NCI-H69 (cell line): ENCODE measurements at places on chromosomes 11 and 22.

DNA sequence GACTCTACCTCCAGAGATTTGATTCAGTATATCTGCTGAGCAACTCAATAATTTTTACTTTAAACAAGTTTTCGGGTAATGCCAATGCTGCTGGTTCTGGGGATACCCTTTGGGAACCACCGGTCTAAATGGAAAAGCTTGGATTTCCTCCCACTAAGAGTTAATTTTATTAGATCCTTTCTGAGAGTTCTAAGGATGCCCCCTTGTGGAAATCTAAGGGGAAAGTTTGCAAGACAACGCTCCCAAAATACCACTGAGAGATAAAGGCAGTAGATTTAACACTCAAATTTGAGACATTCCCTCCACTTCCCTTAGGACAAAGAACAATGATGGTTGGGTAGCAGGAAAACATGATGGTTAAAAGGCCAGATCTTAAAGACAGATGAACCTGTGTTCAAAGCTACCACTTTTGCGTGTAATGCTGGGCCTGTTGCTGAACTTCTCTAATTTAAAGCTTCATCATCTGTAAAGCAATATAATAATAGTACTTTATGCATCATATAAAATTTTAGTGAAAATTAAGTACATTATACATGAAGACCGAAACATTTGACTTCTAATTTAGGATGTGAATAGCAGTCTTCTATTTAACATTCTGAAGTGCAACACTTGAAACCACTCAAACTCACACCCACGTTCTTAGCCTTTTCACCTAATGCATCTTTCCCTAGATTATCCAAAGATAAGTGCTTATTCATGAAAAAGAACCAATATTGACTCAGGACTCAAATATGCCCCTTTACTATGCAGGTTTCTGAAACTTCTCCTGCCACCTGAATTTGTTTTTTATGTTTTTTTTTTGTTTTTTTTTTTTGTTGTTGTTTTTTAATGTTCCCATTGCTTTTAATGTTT lies 110.1 kb upstream of the LUZP2 start:
- DNase-seq = peak; percentile 79

GRCh38 chr11:117921893-117922292 lies 7.3 kb downstream of the TMPRSS13 start:
- no peak for DNase-seq

DNA sequence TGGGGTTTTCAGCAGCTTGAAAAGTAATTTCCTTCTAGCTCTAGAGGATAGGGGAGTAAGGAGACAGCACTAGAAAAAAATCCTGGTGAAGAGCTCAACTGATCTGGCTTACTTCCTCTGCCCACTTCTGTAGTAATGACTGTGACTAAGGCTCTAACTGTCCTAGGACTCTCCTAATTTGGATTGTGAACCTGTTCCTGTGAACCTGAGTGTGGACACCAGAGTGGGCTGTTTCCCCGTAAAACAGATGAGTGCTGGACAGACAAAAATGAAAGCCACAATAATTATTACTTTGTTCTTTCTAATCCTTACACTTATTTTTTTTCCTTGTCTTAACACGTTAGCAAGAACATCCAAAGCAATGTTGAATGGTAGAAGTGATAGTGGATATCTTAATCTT lies 154.1 kb downstream of the AASDHPPT start:
- DNase-seq = no peak

GRCh38 chr11:15930442-15931025 lies 425.8 kb downstream of the SOX6 start:
- no peak for DNase-seq

GRCh38 chr11:29211202-29211601 lies 805.6 kb downstream of the KCNA4 start:
- DNase-seq = no peak

GRCh38 chr11:31711137-31711536 lies 100.0 kb downstream of the PAX6 start:
- no peak for DNase-seq

DNA sequence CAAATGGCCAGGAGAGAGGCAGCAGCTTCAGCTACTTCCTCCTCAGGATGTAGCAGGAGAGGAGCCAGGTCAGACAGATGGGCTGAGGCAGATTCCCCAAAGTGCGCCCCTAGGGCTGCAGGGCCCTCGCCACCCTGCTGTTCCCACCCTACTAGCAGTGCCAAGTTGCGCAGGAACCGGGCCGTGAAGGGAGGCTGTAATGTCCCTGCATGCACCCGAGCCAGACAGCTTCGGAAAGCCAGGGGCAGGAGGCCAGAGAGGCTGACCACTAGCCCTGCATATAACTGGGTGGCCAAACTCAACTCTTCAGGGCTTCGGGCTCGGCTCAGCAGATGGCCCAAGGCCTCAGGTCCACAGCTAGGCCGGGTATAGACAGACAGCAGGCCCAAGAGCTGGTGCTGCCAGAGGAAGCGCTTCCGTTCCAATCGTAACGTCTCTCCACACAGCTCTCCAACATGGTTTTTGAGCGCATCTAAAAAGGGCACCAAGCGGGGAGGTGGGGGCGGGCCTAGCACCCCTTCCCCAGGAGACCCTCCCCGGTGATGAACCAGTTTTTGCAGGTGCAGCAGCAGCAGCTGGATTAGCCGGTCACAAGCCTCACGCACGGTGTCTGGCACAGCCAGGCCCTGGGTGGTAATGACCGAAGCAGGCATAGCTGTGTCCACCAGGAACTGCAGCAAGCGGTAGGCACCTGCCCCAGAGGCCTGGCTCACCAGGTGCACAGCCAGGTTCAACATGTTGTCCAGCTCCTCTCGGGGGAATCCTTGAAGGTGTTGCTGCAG lies 2.0 kb upstream of the GANAB start:
- no peak for DNase-seq

DNA sequence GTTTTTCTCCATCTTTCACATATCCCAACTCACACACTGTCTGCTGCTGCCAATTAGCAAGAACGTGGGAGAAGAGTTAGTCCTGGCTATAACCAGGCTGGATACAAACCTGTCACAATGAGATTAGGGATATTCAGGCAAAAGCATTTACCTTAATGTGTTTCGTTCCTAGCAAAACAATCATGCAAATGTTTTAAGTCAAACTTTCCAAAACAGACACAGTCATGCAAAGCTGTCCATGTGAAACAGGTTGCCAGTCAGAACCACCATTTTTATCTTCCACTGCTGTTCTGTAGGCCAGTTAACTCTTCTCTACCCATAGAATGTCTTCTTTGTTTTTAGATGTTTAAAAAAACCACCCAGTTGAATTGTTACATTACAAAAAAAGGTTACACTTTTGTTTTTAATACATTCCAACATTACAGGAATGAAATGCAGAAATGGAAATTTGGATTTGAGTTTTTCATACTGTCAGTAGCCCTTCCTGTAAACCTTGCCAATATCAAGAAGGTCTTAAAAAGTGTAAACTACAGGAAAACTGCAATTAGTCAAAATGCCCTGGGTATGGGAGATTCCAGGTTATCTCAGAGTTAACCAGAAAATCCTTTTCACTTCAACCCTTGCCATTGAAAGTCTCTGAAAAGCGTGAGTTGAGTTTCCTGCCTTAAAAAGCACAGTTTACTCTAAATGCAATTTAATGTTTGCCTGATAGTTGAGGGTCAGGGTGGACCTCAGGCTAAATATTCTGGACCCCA lies 34.2 kb upstream of the LDLRAD3 start:
- no peak for DNase-seq

- no peak for DNase-seq
Observed at GRCh38 chr11:1200611-1201191, 22.2 kb upstream of the MUC5B start.

DNA sequence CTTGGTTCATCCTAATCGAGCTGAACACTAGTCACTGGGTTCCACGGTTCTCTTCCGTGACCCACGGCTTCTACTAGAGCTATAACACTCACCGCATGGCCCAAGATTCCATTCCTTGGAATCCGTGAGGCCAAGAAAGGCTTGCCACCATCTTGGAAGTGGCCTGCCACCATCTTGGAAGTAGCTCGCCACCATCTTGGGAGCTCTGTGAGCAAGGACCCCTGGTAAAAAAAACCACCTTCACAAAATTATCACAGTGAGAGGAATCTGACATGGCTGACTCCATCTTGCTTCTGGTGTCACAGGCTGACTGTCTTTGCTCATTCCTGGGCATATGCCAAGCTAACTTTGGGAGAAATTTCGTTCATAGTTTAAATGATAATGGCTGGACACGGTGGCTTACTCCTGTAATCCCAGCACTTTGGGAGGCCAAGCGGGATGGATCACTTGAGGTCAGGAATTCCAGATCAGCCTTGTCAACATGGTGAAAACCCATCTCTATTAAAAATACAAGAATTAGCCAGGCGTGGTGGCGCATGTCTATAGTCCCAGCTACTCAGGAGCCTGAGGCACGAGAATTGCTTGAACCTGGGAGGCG lies 18.9 kb upstream of the KCTD14 start:
- no peak for DNase-seq

DNA sequence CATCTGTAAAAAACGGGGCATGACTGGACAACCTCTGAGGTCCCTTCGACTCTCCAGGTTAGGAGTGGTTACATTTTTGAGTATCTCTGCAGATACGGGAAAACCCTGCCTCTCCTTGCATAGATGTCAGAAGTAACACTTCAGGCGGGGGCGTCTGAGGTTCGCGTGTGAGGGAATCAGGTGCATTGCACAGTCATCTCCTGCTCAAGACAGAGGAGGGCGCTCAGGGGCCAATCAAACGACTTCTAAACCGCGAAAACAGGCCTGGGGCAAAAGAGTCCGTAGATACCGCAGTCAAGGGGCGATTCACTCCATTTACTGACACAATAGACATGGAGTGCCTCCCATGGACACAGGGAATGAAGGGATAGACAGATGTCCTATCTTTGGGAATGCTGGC lies 31.7 kb downstream of the KIRREL3 start:
- peak; percentile 70 for DNase-seq

DNA sequence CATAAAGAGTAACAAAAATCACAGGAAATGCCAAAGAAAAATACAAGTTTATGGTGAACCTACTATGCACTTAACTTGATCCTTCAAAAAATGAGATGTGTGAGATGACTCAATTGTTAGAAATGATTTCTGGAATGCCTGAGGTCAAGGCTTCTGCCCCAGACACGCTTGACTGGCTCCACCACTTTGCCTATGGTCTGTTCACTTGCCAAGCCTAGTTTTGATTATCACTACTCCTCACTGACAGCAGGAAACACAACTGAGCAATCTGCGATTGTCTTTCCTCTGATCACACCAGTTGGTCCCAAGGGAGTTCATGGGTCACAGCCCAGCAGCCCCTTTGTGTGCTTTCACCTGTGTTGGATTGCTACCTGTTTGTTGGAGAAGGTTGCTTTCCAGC lies 20.6 kb upstream of the PRDM10 start:
- DNase-seq = peak; percentile 78

DNA sequence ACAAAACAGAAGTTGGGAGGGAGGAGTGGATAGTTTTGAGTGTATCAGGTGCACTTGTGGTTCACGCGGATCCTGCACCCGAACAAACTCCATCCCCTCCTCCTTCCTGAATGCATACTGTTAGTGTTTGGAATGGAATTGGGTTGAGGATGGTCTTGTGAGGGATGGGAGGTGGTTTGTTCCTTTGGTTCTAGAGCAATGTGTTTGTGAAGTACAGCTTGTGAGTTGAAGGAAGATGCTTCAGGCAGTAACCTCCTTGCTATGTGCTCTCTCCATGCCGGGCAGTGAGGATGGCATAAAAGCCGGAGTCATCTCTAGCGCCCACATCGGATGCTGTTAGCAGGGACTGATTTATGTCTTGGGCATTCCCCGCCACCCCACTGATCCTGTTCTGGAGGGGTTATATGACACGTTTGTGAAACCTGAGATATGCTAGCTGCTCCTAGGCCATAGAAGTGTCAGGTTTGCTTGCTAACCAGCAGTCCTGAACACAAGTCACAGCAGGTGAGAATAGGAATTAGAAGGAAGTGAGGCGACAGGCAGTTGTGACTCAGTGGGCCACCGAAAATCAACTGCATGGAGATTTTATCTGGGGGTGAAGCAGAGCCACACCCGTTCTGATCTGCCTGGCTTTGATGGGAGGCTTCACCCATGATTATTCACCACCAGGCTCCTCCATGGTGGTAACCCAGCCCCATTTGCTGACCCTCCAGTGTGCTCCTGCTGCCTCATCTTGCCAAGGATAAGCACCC lies 2.2 kb downstream of the BCR start:
- DNase-seq = peak; percentile 88

DNA sequence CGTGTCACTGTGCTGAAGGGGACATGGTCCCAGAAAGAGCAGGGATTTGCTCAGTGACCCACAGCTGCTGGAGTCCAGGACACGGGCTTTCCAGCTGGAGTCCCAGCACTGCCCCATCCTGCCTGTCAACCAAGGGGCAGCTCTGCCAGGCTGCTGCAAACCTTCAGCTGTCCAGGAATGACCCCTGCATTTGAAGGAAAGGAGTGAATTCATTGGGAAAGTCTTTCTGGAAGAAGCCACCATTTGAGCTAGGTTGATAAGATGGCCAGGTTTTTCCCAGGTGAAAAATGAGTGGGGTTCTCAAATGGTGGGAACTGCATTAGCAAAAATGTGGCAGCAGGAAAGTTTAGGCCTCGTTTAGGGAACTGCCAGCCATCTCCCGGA lies 9.4 kb downstream of the KCNK7 start:
- no peak for DNase-seq

DNA sequence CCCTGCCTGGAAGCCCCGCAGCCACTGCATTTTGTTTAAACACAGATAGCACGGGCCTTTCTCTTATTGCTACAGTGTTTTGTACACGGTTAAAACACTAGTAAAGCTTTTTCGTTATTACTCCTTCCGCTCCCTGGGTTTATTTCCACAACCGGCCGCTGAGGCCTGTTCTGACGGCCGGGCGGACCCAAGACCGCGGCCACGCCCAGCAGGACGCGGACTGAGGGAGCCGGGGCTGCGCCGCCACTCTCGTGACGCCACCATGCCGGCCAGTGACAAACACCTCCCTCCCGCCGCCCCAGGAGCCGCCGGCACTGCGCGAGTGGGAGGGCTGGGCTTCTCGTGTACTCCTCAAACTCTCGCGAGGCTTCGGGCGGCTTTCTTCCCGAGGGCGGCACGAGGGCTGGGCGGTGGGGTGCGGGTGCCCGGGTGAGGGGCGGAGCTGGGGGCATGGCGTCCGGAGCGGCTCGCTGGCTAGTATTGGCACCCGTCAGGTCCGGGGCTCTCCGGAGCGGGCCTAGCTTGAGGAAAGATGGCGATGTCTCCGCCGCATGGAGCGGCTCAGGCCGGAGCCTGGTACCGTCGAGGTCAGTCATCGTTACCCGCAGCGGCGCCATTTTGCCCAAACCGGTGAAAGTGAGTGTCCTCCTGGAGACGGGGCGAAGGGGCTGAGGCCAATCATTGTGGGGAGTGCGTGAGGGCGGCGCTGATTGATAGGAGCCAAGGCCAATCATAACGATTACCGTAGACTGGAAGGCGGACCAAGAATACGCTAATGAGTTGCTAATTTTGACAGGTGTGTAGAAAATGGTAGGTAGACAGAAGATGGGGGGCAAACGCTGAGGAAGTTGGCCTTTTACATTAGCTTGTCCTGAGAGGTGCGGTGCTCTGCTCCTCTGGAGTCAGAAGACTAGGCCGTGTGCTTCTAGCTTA lies at the start of gene SMDT1:
TSS of gene SMDT1 (plus strand) at position 382 of the 933 bp plus-strand sequence. CDS start at position 451, 69 bp downstream.
- DNase-seq = peak; percentile 100

DNA sequence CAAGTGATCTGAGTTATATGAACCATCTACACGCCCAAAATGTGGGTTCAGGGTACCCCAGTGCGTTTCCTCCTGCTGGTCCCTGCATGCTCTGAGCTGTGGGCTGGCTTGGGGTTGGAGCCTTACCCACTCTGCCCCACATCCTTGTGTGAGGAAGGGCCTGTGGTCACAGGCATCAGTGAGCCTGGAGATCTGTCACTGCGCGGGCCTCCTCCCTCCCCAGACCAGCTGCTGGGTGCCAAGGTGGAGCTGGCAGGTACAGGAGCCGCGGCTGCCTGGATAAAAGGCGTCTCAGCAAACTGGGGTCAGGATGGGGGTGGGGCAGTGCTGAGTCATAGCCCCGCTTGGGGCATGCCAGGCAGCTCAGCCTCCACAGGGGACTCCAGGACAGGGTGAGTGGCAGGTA lies 17.9 kb downstream of the GNAZ start:
- peak; percentile 87 for DNase-seq
